Omental fat pad (tissue), 4 donors: ENCODE measurements at places on chromosomes 2 and 18. TPM values are rescaled to one million over a fixed set of nuclear protein-coding genes. Genes with fewer than 3 reads are reported as not detected.

The PKDCC gene
- 173 TPM for total RNA-seq

The IL36RN gene
- not detected for total RNA-seq

The MEP1B gene
- not detected for total RNA-seq

The RNASEH1 gene
- 26.3 TPM for total RNA-seq

The SERPINB13 gene
- not detected for total RNA-seq

The GAL3ST2 gene
- total RNA-seq: not detected

The LRP2 gene
- total RNA-seq: 14.1 TPM

The CHRND gene
- not detected for total RNA-seq

The SRD5A2 gene
- total RNA-seq: not detected

The LRRC30 gene
- not detected for total RNA-seq

The CPLX4 gene
- total RNA-seq: 0.46 TPM

The RIOK3 gene
- 45.3 TPM for total RNA-seq

The TRAPPC12 gene
- 92.1 TPM for total RNA-seq

The PRR30 gene
- not detected for total RNA-seq

The CENPA gene
- not detected for total RNA-seq

The RELCH gene
- 22.5 TPM for total RNA-seq

The CKAP2L gene
- 0.13 TPM for total RNA-seq

The DLX1 gene
- not detected for total RNA-seq

The ZSWIM2 gene
- total RNA-seq: 1.0 TPM

The MTX2 gene
- 19.2 TPM for total RNA-seq

The ZC3H6 gene
- total RNA-seq: 5.9 TPM

The HNMT gene
- total RNA-seq: 80.3 TPM

The COBLL1 gene
- 114 TPM for total RNA-seq

The C1GALT1C1L gene
- not detected for total RNA-seq

The KRTCAP3 gene
- 1.8 TPM for total RNA-seq

The GAREM2 gene
- 1.8 TPM for total RNA-seq

The SIX3 gene
- total RNA-seq: not detected

The SAG gene
- not detected for total RNA-seq

The TGFA gene
- total RNA-seq: 4.3 TPM

The CARF gene
- 7.6 TPM for total RNA-seq

The UGGT1 gene
- total RNA-seq: 66.4 TPM
